Tibial artery (tissue), 4 donors: ENCODE measurements at places on chromosomes 3 and 15.

GRCh38 chr15:96322536-96323318 lies 7.8 kb upstream of the NR2F2 start:
- DNase-seq, result peak; percentile 74

GRCh38 chr3:49081429-49081828 lies 12.4 kb downstream of the QRICH1 start:
- DNase-seq, result no peak

- DNase-seq, result no peak
These were observed 82.0 kb downstream of the MBNL1 start for GRCh38 chr3:152350776-152351175.

- DNase-seq, result no peak
These were observed 119.1 kb upstream of the ADAMTS9 start for GRCh38 chr3:64806668-64807605.

- no peak for DNase-seq
These were observed 64.6 kb downstream of the EEFSEC start for GRCh38 chr3:128217702-128218547.

GRCh38 chr3:64297563-64297962 lies 72.3 kb upstream of the PRICKLE2 start:
- no peak for DNase-seq

- DNase-seq, result no peak
These were observed 15.9 kb downstream of the ZBTB38 start for GRCh38 chr3:141384157-141384556.

DNA sequence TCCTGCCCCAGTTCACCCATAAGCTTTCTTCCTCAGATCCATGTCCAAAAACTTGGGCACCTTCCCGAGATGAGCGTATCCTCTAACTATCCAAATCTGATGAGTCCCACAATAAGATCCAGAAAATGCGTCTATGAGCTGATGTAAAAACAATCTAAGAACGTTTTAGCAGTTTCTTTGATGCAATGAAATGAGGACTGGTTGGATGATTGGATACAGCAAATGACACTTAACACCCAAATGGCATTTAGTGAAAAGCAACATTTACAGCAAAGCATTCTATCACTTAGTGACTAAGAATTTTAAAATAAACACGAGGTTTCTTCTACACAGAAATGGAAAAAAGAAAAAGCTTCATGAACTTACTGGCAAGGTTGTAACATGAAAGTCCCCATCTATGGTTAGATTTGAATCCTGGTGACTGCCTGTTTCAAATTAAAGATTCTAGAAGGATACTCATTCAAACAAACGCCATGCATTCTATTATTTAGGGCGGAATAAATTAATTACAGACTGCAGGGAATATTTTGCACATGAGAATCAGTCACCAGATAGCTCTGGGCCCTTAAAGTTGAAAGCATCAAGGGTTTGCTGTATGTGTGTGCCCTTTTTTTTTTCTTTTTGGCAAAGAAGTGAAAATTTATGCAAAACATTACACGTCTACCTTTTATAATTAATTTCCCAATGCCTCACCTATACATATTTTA lies 598.6 kb downstream of the FOXP1 start:
- no peak for DNase-seq

DNA sequence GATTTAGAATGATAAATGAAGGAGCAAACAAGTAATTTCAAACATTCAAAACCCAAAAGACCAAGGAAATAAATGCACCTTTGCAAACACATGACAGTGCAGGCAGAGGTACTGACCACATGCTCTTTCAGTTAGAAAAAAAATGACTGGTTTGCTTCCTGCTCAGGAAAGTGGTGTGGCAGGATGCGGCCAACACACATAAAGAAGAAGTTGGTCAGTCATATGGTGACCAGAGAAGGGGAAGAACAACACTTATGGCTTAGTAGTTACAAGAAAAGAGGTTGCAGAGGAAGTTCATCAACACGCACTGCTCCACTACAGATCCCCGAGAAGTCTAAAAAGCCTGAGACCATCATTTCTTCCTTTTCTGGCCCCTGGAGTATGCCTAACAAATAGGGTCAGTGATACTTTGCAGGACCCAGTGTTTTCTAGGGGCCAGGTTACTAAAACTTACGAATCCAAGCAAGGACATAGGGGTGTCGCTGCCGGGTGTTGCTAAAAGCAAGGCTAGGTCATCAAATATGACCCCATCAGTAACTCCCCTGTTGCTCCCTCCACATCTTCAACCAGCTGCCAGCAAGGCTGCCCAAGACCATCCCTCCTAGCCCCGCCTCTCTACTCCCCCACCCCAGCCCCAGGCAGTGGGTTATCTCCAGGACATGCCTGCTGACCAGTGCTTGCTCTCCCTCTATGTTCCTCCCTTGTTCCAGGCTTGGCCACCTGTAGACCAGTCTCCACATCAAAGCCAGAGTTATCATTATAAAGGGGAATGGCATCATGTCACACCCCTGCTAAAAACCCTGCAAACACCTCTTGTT lies 11.2 kb downstream of the ATP8B4 start:
- DNase-seq, result peak; percentile 30

- no peak for DNase-seq
These were observed 13.9 kb downstream of the AADAC start for GRCh38 chr3:151827816-151828215.

DNA sequence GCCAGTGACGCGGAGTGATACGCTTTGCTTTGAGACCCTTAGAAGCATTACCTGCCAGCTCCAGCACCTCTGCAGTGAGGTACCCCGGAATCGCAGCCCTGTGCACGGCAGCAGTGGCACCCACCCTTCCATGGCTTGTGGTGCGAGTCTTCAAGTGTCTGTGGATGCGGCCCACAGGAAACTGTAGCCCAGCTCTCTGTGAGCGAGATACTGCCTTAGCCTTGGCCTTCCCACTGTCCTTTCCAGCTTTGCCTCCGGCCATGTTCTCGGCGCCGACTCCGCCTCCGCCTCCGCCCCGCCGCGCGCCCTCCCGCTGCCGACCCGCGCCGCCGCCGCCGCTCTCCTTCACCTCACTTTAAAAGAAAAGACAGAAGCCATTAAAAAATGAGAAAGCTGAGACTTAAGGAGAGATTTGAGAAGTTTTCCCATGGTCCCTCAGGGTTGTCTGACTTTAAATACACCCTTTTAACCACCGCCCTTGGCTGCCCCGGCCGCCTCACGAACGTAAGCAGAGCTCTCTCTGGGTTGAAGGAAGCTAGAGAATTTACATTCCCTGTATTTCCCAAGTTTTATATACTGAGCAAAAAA lies 78.5 kb upstream of the FAM174B start:
- DNase-seq, result no peak

DNA sequence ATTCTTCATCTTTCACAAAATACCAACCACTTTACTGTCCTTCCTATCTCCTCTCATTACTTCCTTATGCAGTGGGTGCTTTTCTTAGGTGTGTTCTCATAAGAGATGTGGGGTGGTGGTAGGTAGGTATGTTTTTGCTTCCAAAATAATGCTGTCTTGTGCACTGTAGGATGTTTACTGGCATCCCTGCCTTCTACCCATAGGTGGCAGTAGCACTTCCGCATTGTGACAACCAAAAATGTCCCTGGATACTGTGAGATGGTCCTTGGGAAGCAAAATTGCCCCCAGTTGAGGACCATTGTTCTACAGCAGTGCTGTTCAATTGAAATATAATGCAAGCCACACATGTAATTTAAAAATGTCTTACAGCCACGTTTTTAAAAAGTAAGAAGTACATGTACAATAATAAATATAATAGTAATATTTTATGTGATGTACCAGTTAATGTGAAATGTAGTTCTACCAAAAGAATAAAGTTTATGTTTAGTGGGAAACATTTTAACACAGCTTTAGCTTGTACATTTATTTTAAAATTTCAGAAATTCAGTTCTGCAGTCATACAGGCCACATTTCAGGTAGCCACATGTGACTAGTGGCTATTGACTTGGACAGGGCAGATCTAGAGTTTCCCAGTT lies 75.2 kb downstream of the NEO1 start:
- no peak for DNase-seq

- DNase-seq, result no peak
These were observed 1.2 kb upstream of the ANP32A start for GRCh38 chr15:68821841-68822381.

DNA sequence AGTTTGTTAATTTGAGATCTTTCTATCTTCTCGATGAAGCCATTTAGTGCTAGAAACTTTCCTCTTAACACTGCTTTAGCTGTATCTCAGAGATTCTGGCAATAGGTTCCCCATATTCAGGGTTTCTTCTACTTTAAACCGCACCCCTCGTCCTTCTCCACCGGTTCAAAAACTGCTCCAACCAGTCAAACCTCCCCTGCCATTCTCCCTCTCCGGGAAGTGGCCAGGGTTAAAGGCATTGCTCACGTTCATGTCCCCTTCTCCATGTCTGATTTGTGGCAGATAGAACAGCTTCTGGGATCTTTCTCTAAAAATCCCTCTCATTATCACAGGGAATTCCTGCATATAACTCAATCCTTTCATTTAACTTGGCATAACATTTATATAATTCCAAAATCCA lies 14.4 kb downstream of the ALDH1L1 start:
- DNase-seq, result no peak
